ENCODE measurements at places on chromosomes 13 and 19.

DNA sequence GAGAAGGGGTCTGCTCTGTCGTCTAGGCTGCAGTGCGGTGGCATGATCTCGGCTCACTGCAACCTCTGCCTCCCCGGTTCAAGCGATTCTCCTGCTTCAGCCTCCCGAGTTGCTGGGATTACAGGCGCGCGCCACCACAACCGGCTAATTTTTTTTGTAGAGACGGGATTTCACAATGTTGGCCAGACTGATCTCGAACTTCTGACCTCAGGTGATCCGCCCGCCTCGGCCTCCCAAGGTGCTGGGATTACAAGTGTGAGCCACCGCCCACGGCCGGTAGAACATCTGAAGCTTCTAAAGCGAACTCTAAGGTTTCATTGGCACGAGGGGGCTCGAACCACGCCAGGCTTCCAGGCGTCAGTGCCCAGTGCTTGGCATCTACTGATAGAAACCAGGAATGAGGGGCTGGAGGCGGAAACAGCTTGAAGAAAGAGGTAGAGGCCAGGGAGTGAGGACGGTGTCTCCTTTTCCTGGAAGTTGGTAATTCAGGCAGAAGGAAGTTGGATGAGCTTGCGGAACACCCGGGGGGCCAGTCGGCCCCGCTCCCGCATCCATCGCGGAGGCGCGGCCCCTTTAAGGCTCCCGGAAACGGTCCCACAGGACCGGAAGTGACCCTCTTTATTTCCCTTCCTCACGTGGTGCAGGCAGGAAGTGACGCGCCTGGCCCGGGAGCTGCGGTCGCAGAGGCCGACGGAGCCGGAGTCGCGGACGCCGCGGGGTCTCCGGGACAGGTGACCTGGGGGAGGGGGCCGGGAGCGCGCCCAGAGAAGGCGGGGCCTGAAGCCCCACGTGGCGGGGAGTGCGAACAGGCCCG is at the start of gene CCDC9:
CCDC9 (plus strand) TSS at position 647 of the 814 bp plus-strand sequence. CDS start 1,876 bp downstream, outside the sequence.
- DNase-seq: peak; percentile 98

DNA sequence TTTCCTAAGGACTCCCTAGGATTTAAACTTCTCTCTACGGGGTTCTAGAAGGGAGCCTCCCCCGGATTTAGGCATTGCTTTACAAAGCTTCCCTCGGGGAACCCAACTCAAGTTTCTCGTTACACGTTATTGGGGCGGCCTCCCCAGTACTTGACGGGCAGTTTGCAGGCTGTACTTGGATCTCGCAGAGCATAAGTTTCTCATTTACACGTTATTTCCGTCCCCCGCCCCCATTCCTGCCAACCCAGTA is 584 bp downstream of the SMG9 start:
- no peak for DNase-seq

DNA sequence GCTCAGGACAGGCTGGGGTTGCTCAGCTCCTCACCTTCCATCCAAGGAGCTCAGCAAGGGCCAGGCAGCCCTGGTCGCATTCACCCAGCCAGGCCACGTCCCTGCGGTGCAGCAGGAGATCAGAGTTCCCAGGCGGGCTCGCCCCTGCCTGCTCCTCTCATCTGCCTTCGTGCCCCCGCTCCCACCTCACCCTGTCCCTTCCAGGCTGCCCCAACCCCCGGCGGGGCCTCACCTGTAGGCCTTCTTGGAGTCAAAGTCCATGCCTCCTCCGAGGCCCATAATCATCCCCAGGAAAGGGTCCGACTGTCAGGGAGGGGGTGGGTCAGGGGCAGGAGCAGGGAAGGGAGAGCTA is 1.3 kb upstream of the RINL start:
- DNase-seq: no peak

DNA sequence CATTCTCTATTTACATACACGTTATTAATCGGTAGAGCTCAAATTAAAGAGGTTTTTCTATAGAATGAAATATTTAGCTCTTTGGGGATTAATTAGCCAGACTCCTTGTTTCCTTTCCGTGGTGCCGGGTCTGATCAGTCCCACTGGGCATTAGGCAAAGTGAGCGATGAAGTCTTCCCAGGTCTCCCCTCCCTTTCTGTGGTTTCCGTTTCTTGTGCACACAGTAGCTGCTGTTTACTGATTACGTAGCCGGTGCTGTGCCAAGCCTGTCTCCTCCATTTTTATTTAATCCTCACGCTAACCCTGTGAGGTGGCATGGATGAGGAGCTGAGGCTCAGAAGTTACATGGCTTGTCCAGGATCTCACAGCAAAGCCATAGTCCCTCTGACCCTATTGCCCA is 9.0 kb downstream of the SLC25A15 start:
- DNase-seq: no peak

- no peak for DNase-seq
Observed at GRCh38 chr13:38519229-38519911, 167.5 kb upstream of the FREM2 start.

DNA sequence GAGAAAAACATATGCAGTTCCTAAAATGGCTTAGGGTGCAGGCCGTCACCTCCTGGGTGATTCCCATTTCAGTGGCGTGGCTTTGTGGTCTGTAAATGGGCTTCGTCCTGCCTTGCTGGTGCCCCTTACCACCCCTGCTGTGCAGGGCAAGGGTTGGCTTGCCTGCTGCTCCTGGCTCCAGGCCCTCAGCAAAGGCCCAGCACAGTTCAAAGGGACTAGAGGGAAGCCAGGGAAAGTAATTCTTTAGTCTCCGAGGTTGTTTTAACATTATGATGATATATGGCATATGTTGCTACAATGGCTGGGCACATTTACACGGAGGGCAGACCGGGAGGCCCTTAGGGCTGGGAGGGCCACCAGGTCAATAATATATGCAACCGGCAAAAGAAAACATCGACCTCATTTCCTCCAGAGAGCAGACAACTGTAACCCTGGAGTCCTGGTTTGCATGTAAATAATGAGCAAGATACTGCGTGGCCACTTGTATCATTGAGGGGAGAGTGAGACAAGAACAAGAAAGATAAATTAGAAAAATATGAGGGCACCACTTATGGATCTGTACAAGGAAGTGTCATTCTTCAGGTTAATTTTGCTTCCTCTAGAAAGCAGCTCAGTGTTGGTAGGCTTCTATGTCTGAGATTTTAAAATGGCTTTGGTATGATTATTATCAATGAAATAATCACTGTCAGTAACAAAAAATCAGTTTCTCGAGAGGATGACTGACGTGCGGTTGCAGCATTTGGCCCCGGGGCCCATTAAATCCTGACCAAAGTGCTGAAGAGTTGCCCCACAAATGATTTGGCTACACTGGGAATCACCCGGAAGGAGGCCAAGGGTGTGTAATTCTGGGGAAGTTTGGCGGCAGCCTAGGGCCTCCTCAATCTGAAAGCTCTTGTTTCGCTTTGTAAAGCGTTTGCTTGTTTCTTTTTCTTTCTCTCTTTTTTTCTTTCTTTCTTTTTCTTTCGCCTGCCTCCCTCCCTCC is 32.8 kb upstream of the URI1 start:
- DNase-seq: no peak

- no peak for DNase-seq
Observed at GRCh38 chr13:89688918-89689317, 1658.6 kb upstream of the MIR17HG start.

DNA sequence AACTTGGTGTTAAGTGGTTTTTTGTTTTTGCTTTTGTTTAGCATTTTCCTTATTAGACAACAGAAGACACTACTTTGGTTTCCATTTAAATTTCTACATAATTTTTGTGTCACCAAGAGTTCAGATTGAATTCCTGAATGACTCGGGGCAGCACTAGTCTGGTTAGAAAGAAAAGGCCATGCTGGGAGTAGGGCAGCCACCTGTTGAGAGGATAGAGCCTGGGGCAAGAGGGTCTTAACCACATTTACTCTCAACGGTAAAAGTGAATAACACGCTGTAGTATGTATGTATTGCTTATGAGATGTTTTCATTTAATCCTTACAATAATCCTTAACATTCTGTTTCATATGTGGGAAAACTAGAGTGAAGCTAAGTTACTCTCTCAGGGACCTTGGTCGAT is 71.6 kb downstream of the GPR12 start:
- DNase-seq: no peak

DNA sequence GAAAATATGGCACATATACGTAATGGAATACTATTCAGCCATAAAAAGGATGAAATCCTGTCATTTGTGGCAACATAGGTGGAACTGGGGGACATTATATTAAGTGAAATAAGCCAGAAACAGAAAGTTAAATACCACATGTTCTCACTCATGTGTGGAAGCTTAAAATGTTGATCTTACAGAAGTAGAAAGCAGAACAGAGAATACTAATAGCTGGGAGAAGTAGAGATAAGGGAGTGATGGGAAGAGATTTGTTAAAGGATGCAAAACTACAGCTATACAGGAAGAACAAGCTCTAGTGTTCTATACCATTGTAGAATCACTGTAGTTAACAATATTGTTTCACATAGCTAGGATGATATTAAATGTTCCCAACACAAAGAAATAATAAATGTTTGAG is 68.1 kb downstream of the RUBCNL start:
- no peak for DNase-seq

- peak; percentile 65 for DNase-seq
Observed at GRCh38 chr19:5138606-5139582, 170.0 kb downstream of the KDM4B start.

DNA sequence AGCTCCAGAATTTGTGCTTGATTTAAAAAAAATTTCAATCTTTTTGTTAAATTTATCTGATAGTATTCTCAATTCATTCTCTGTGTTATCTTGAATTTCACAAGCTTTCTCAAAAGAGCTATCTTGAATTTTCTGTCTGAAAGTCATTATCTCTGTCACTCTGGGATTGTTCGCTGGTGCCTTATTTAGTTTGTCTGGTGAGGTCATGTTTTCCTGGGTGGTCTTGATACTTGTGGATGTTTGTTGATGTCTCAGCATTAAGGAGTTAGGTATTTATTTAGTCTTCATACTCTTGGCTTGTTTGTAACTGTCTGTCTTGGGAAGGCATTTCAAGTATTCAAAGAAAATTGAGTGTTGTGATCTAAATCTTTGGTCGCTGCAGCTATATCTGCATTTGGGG is 106.3 kb downstream of the TNFSF13B start:
- DNase-seq: no peak

DNA sequence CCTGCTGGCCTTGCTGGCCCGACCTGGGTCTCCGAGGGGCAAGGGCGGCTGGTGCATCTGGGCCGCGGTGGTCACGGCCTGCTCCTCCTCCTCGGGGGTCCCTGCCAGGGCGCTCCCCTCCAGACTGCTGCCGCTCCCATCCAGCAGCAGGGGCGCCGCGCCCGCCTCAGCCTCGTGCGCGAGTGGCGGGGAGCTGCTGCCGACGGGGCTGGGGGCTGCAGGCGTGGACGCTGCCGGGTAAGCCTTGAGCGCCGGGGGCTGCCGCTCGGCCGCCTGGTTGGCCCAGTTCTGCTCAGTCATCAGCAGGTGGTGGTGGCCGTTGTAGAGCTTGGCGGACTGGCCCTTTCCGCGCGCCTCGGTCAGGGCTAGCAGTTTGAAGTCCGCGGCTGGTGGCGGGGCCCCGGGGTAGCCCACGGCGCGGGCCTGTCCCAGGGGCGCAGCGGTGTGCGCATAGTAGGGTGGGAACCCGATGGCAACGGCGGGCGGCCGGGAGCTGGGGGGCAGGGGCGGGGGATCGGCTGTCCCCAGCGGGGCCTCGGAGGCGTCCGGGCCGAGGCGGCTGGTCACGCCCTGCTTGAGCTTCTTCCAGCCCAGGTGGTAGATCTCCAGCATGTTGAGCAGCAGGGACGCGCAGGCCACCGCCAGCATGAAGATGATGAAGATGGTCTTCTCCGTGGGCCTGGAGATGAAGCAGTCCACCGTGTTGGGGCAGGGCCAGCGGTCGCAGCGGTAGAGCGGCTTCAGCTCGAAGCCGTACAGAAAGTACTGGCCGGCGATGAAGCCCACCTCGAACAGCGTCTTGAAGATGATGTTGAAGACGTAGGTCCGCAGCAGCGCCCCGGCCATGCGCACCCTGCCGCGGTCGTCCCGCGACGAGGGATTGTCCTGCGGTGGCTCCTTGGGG is 18.6 kb downstream of the GJA3 start:
- no peak for DNase-seq

DNA sequence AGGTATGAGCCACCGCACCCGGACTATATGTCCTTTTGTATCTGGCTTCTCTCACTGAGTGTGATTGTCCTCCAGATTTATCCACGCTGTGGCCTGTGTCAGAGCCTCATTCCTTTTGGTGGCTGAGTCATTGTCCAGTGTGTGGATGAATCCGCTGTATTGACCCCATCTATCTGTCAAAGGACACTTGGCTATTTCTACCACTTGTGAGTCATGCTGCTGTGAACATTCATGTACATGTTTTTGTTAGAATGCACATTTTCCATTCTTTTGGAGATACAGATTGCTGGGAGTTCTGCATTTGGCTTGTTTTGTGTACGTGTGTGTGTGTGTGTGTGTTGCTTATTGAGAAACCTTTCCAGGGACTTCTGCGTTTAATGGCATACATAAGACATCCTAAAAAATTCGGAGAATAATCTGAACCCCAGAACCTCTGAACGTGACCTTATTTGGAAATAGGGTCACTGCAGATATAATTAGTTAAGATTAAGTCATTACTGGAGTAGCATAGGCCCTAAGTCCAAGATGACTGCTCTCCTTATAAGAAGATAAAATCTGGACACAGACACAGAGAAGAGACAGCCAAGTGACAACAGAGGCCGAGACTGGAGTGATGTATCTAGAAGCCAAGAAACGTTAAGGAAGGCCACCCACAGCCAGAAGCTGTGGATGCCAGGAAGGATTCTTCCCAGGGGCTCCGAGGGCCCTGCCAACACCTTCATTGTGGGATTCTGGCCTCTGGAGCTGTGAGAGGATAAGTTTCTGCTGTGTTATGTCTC is 4.9 kb upstream of the GIPC3 start:
- no peak for DNase-seq

GRCh38 chr19:30207357-30207756 is 164.8 kb upstream of the ZNF536 start:
- DNase-seq: no peak

- DNase-seq: no peak
Observed at GRCh38 chr13:111968336-111969010, 98.5 kb upstream of the SOX1 start.

- DNase-seq: no peak
Observed at GRCh38 chr19:46745521-46746280, at the start of gene FKRP. FKRP (plus strand) TSS chr19:46746057; CDS start chr19:46755451, 9,394 bp downstream.

DNA sequence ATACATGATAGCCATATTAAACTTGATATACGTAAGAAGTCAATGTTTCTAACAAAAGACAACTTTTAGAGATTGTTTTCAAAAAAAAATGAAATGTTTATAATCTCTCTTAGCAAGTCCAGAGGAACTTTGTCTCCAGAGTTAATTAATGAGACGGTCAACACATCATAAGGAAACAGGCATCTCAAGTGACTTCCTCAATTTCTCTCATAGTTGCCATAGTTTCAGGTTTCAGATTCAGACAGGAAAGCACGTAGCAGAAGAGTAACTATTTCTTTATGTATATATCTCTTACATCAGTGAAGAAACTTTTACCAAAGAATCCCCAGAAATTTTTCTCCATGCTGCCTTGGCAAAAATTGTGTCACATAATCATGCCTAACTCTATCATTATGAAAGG is 159.6 kb upstream of the ATXN8OS start:
- DNase-seq: no peak

DNA sequence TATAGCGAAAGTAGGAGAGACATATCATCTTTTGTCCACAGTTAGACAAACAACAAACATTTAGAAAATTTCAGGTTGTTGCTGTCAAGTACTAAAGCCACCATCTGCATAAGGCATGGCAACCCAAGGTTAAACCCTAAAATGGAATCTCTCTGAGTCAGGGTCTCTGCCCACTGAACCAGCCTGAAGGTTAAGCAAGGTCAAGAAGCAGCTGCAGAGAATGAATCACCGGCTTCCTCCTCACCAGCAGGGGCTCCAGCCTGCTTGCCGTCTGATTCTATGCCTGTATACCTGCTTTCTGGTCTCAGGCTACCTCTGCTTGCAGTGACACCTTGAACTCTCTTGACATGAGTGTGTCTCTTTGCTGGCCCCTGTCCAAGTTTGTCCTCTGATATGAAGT is 726.2 kb upstream of the SGCG start:
- DNase-seq: no peak

- no peak for DNase-seq
Observed at GRCh38 chr13:90902255-90902654, 445.2 kb upstream of the MIR17HG start.
